ENCODE measurements at places on chromosomes 5 and 9.

- DNase-seq, result no peak
Observed at GRCh38 chr5:6408627-6409446, 30.5 kb upstream of the MED10 start.

- DNase-seq, result no peak
Observed at GRCh38 chr5:88426441-88426840, 157.8 kb upstream of the TMEM161B start.

DNA sequence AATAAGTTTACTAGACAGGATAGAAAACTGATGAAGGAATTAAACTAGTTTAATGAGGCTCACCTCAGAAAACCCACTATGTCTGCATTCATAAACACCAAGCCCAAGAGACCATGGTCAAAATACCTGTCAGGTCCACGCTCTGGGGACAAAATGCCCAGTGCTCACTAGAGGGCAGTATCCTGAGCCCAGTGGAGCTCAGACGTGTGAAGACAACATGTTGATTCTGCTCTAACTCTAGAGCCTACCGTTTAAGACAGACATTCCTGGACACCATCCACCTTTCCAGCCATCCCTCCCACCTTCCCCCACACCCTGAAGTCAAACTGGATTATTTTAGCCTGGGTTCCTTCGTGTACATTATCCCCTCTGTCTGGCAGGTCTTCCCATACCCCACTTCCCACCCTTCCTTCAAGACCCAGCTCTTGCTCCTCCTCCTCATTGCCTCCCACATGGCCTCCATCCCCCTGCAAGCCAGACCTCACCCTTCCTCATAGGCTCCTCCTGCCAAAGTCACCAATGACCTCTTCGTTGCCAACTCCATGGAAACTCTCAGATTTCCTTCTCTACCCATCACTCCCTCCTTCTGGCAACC, 142.3 kb upstream of the FSTL4 start:
- DNase-seq, result no peak

DNA sequence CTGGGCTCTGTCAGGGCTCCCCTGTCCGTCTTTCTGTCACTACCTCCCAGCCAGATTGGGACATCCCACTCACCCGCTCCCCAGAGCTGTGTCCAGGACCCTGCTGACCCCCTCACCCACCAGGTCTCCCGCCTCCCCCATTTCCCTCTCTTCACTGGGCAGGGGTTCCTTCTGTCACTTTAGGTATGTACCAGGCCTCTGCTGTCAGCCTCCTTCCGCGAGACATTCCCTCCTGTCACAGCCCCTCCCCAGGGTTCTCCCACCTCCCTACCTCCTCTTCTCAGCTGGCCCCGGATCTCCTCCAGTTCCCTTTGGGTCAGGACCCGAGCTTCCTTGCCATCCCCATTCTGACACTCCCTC, 488 bp downstream of the POLR1E start:
- no peak for DNase-seq

DNA sequence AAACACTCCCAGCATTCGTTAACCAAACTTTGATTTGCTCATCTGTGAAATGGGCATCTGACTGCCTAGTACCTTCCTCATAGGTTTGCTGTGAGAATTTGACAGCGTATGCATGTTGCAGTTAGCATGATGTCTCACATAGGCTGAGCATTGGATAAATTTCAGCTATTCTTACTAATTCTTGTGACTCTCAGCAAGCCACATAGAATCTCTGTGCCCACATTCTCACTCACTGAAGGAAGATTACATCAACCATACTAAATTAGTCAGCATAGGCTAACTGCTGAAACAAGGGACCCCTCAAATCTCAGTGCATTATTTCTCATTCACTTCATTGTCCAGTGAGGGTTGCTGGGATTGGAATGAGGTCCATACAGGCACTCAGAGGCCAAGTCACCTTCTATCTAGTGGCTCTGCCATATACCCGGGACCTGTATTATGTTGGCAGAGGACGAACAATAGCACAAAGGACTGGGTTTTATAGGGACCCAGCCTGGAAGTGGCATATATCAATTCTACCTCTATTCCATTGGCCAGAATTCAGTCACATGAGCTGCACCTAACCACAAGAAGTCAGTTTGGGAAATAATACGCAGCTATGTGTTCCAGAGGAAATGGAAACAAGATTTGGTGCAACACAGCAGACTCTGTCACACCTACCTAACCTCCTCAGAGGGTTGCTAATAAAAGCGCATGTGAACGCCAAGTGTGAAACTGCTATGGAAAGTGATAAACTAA, 4.2 kb upstream of the PTGER4 start:
- DNase-seq, result no peak

- DNase-seq, result no peak
Observed at GRCh38 chr5:176648474-176649194, 1.4 kb downstream of the TSPAN17 start.

- DNase-seq, result no peak
Observed at GRCh38 chr5:83513491-83513890, 41.9 kb downstream of the VCAN start.

DNA sequence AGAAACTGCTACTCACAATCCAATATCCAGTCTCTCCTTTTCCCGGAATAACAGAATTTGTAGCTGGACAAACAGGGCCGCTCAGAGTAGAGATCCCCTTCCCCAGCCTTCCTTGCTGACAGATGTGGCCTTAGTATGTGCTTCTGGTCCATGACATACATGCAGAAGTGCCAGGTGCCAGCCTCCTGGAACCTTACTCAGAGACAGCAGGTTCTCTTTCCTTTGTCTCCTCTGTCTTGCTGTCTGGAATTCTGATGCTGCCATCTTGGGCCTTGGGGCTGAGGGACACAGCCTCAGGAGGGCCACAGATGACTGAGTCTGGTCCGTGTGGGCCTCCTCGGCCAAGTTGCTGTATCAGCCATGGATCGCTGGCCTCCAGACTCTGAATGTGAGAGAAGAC, 210.1 kb downstream of the PAX5 start:
- DNase-seq, result no peak

DNA sequence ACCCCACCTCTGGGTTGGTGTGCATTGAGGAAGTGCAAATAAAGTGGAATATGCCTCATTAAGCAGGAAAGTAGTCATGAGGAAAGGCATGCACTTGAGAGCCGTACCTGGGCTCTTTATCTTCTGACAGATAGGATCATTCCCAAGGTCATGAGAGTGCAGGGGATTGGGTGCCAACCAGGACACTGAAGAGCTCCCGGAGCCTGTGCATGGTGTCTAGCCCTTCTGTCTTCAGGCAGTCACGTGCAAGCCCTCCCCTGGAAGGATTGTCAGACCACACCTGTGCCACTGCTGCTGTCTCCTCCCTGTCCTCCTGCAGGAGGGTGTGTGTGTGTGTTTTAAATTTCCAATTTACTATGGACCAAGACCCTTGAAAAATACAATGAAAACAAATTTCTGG, 69.6 kb downstream of the PDE8B start:
- no peak for DNase-seq

GRCh38 chr9:38442473-38443096, 18.3 kb upstream of the IGFBPL1 start:
- no peak for DNase-seq

GRCh38 chr5:127799293-127799905, 96.2 kb downstream of the CCDC192 start:
- no peak for DNase-seq

GRCh38 chr5:125393221-125393815, 646.9 kb upstream of the ZNF608 start:
- DNase-seq, result no peak

- DNase-seq, result no peak
Observed at GRCh38 chr9:107850653-107851052, 361.1 kb upstream of the KLF4 start.

GRCh38 chr9:130751631-130752355, 58.2 kb downstream of the EXOSC2 start:
- no peak for DNase-seq

GRCh38 chr9:78544230-78544629, 247.3 kb downstream of the PSAT1 start:
- no peak for DNase-seq

GRCh38 chr9:81455462-81456219, 233.7 kb downstream of the TLE1 start:
- DNase-seq, result no peak

DNA sequence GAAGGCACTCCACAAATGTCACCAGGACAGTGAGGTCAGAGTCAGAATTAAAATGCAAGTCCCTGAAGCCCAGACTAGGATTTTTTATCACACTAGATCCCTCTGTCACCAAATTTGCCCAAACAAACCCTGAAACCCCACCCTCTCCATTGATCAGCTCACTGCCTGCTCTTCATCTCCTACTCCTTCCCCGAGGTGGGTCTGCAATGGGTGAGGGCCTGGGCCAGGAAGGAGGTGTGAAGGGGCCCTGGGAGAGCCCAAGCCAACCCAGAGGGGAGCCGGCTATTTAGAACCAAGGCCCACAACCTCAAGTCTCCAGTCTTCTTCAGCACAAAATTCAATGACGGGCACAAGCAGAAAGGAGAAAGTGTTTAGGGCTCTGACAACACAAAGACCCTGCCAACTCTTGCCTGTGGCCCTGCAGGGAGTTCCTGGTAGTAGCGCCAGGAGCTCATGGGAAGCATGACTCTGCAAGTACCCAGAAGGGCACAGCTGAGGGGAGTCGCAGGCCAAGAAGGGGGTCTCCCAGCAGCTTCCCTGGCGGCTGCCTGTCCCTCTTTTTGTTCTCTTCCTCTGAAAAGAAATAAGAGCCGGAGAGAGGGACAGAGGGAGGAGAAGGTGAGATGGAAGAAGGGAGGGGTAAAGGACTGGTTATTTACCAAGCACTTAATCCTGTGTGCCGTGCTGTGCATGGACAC, 5.5 kb downstream of the FOXI1 start:
- DNase-seq, result no peak
